ENCODE measurements at places on chromosomes 12 and 14.

DNA sequence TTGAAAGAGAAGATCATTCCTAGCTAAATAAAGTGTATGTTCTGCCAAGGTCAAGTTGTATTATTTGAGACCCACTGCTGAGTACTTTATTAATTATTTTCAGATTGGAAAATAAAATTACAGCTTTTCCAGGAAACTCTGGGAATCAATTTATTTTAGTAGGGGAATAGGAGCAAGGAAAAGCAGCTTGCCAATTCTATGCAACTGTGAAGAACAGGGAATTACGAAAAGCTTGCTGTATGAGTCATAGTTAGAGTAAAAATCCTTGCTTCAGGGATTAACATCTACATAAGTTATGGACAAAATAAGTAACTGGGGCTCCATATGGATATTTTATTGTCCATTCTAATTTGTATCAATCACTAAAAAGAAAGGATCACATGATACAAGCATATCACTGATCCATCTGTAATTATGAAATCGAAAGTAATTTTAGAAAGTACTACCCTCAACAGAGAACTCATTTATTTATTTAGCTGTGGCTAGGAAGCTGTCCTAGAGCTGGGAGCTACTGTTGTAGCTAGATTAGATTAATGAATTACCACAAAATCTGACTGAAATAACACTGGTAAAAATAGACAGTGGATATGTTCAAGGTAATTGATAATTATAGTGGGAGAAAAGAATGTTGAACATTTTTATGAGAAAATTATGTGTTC is 303.5 kb upstream of the NPAS3 start:
- no peak for DNase-seq

DNA sequence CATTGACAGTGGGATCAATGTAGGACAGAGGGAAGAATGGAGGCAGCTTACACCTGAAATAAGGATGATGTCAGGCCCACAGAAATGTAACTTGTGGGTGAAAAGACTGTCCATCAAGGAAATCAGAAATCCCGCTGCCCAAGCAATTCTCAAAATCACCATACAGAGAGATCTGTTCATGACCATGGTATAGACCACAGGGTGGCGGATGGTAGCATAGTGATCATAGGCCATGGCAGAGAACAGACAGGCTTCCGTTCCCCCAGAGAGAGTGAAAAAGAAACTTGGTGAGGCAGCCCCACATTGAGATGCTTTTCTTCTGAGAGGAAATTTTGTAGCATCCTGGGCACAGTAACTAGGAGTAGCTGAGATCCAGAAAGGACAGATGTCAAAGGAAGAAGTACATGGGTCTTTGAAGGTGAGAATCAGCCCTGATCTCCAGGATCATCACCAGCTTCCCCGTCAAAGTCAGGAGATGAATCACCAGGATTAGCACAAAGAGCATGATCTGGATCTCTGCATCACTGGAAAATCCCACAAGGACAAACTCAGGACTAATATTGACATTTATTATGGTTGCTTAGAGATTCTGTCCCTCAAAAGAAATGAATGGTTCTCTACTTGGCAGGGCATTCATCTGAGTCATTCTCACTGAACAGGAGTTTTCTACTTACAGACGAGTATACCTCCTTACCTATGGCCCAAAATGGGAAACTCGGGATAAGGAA is 5.5 kb upstream of the ZNF641 start:
- no peak for DNase-seq

DNA sequence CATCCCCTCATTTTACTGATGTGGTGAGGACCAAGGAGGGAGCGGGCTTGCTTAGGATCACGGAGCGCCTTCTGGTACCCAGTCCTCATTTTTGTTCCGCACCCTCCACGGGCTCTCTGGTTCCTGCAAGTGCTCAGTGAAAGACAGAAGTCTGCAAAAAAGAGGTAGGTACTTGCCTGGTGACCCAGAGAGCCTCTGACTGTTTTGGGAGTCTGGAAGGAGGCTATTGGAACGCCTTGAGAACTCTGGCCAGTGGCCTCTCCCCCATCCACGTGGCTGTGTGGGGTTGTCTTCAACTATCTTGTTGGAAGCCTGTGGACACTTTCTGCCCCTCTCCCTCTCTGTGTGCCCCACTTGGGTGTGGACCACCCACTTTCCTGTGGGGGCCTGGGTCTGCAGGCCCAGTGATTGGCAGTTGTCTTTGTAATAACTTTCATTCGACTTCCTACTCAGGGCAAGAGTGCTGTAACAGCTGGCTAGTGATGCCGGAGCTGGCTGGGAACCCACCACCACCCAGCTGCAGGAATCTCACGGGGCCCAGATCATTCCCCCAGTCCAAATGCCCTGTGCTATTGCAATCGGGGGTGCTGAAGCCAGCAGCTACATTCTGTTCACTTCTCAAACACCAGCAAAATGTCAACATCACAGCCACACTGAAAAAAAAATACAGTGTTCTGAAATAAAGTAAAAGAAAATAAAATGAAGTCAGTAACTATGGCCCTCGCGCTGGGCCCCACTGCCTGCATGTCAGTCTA is 122.8 kb downstream of the PRMT8 start:
- DNase-seq: no peak

- no peak for DNase-seq
These were observed 5.5 kb upstream of the G2E3 start for GRCh38 chr14:30553311-30553989.

DNA sequence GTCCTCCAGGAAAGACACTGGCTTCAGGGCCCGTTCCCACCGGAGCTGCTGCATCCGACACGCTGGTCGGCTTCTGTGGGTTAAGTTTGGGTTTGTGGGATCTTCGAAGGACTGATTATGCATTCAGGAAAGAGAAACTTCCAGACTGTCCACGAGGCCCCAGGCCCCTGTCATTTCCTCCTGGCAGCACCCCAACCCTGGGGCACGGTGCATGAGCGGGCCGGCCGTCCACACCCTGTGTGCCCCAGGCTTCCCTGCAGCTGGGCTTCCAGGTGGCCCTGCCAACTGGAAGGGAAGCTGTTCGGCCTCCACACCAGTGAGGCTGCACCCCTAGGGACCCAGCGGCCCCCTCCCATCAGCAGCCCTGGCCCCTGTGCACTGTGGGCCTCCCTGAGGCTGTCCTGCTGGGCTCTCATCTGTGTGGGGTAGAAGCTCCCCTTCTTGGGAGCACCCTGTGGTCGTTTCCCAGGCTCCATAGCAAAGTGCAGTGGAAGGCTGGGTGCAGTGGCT is 9.3 kb upstream of the FBRSL1 start:
- DNase-seq: no peak

DNA sequence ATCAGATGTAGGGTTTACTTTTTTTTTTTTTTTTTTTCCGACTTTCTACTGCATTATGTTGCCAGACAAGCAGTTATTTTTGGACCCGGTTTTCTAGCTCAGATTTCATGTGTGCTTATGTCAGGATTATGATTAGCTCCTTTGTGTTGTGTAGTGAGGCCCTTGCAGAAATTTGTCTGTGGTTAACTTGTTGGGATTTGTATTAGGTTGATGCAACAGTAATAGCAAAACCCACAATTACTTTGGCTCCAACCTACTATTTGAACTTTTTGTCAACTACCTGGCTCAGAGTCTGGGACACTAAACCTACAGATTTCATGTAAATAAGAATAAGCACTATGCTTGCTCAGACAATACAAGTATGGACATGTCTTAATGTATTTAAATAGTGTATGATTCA is 44.1 kb upstream of the KCNJ8 start:
- no peak for DNase-seq

DNA sequence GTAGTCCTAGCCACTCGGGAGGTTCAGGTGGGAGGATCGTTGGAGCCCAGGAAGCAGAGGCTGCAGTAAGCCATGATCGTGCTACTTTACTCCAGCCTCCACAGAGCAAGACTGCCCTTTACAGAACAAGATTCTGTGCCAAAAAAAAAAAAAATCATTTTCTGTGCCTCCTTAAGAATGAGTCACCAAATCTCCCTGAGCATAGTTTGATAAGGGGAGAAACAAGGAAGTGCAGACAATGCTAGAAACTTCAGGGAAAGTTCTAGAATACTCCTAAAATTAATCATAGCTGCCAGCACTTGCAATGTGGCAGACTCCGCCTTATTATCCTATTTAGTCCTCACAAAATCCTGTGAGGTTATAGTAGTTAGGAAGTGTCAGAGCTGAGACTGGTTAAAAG is 74.5 kb downstream of the KCNK10 start:
- DNase-seq: no peak

DNA sequence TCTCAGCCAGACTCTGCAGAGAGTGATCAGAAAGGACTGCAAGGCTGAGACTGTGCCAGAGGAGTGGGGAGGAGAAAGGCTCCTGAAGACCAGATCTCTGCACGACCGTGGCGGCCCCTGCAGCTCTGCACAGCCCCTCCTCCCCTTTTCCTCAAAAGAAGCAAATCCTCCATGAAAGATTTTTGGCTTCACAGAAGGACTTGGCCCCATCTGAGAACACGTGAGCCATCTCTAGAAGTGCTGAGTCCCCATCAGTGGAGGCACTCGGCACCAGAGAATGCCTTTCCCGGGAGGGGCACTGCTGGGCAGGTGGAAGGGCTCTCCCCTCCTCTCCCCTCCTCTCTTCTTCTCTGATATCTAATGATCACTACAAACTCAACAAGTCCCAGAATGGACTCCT is 6.8 kb downstream of the FIGNL2 start:
- no peak for DNase-seq

- no peak for DNase-seq
These were observed 135.5 kb upstream of the CPM start for GRCh38 chr12:69068448-69068847.

DNA sequence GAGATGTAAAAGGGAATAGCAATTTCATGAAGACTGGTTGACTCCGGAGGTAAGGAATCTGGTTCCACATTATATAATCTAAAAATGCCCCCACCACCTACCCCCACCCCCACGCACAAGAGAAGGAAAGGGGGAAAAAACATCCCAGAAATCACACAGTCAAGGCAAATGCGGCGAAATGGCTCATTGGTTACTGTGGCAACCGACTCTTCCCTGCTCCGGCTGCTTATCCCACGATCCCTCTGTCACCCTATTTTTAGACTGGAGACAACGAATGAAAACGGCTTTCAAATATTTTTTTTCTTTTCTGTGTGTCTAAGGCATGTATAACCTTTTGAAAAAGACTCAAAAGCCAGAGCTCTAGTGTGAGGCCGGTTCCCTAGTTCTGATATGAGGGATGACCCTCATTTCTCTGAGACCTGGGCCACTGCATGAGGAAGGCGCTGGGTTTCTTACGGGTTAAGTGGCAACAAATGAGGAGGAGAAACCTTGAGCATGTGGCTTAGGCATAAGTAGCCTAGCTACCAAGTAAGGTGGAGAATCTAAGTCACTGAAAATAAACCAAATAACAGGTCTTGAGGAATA is 148.3 kb upstream of the GRIN2B start:
- no peak for DNase-seq

GRCh38 chr12:128318946-128319345 is 52.0 kb downstream of the TMEM132C start:
- DNase-seq: no peak

GRCh38 chr14:69571449-69572029 is 3.1 kb downstream of the CCDC177 start:
- no peak for DNase-seq

DNA sequence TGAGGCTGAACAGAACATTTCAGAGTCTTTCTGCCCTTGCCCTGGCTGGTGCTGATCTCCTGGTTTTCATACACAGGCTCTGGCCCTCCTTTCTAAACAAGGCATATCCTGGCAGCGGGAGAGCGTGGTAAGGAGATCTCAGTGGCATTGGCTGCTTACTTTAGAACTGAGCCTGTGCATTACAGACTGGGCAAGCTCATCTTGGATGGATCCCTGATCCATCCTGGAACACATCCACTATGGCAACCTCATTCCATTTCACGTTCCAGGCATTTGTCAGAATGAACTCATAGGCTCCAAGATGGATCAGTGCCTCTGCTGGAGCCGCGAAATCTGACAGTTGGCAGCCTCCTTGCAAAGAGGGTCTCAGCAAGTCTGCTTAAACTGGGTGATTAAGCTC is 224.5 kb upstream of the PELI2 start:
- no peak for DNase-seq

GRCh38 chr12:114193474-114193873 is 212.5 kb downstream of the TBX5 start:
- no peak for DNase-seq

All from stimulated activated CD4-positive, alpha-beta T cell treated with anti-CD3 and anti-CD28 coated beads, Interleukin-1b, Interleukin-23, amount 100 ng/mL, for 1 hour (primary cell).